Stimulated activated CD4-positive, alpha-beta T cell treated with anti-CD3 and anti-CD28 coated beads, Interleukin-1b, Interleukin-23, amount 100 ng/mL, for 24 hours (primary cell): ENCODE measurements at places on chromosomes 2 and 18.

- DNase-seq: no peak
These were observed 123.0 kb downstream of the AGAP1 start for GRCh38 chr2:235616885-235617284.

- DNase-seq: no peak
These were observed 7.4 kb upstream of the SLC16A14 start for GRCh38 chr2:230075988-230076631.

GRCh38 chr18:22226801-22227200 lies 57.4 kb downstream of the GATA6 start:
- DNase-seq: no peak

DNA sequence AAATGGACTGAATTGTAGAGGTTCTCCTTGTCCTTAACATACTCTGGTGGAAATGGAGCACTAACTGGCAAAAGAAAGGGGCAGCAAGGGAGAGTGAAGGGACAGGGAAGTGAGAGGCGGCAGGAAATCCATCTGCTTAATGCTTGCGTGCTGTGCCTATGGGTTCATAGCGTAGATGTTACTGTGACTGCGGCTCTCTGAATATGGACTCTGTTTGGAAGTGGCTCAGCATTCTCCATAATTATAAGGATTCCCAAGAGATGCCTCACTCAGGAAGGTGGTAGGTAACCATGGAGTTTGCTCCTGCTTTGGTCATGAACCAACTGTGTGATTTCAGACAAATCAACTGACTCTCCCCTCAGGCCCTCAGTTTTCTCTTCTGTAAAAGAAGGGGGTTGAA lies 50.0 kb downstream of the MYO3B start:
- DNase-seq: no peak

DNA sequence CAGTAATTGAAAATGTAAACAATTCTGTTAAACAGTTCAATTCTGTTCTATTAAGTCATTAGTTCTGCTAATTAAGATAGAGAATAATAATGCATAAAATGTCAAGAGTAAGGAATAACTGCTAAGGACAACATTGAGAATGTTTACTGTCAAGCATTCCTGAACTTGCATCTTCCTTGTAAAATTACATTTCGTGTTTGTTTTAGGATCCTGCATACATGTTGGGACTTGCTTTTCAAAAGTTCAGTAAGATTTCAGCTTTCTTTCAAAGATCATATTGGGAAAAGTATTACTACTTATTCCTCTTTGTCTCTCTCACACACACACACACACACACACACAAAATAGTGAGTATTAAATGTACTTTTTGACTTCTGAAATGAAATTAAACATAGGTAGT lies 20.5 kb downstream of the DYNC1I2 start:
- no peak for DNase-seq

- DNase-seq: no peak
These were observed 339.5 kb upstream of the GCFC2 start for GRCh38 chr2:76050196-76050595.

GRCh38 chr18:63707816-63708215 lies 5.1 kb downstream of the SERPINB11 start:
- no peak for DNase-seq

GRCh38 chr2:111030260-111030891 lies 90.3 kb upstream of the BCL2L11 start:
- DNase-seq: no peak

GRCh38 chr2:207514451-207514850 lies 15.3 kb upstream of the CREB1 start:
- DNase-seq: no peak

DNA sequence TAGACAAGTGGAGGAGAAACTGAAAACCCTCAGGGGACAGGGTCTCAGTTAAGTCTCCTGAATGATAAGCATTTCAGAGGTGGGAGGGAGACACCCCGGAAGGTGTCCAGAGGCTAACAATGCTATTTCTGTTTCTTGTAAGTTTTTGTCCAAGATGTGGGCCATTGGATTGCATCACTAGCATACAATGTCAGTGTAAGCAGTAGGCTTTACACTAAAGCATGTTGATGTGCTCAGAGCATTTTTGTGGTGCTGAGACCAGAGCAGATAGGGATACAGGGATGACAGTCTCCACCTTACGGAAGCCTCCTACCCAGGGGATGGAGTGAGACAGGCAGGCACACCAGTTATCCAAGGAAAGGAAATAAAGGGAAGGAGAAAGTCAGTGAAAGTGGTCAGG lies 2.2 kb upstream of the IL1R1 start:
- DNase-seq: no peak

GRCh38 chr2:172380436-172381274 lies 46.7 kb upstream of the ITGA6 start:
- DNase-seq: no peak

DNA sequence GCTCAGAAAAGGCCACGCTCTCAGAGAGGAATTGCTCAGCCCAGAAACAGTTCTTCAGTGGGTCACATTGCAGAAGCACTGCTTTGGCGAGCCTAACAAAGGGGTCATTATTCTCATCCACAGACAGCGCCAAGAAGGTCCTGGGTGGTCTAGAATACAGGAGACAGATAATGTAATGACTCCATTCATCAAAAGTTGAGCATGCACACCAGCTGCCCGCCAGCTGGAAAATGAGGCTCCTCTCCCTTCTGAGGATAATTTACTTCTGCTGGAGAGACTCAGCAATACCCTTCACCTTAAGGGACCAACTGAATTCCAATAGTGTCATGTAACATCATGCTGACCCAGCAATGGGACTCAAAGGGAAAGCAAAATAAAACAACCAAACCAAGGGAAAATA lies 79.9 kb downstream of the TRIB2 start:
- DNase-seq: no peak

GRCh38 chr18:9287036-9287435 lies 47.5 kb upstream of the TWSG1 start:
- DNase-seq: no peak

DNA sequence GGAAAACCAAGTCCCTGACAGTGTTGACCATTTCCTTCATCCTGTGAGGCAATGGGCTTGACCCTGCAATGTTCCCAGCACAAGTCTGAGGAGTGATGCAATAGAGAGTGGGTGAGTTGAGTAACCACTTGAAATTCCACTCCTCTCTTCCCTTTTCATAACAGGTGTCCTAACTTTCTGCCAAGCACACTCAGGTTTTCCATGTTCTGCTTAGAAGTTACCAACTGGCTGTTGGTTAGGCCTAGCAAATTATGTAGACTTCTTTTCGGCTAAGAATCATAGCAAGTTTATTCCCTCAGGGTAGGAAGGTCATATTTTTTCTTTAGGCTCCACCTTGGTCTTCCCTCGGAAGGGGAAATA lies 11.5 kb downstream of the GNLY start:
- DNase-seq: no peak

DNA sequence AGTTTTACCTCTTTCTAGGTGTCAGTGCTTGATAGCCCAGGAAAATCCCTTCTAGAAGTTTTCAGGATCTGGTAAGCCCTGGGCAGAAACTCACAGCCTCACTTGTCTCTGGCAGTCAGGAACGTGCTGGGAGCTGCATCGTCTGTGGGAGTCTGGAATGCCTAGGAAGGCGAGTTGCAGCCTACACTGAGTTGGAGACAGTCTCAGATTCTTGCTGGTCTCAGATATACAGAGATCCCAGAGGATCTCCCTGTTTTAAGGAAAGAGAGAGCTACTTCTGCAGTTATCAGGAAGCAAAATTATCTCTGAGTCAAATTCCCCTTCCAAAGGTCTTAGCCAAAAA lies 104.4 kb upstream of the CDC42EP3 start:
- DNase-seq: no peak

DNA sequence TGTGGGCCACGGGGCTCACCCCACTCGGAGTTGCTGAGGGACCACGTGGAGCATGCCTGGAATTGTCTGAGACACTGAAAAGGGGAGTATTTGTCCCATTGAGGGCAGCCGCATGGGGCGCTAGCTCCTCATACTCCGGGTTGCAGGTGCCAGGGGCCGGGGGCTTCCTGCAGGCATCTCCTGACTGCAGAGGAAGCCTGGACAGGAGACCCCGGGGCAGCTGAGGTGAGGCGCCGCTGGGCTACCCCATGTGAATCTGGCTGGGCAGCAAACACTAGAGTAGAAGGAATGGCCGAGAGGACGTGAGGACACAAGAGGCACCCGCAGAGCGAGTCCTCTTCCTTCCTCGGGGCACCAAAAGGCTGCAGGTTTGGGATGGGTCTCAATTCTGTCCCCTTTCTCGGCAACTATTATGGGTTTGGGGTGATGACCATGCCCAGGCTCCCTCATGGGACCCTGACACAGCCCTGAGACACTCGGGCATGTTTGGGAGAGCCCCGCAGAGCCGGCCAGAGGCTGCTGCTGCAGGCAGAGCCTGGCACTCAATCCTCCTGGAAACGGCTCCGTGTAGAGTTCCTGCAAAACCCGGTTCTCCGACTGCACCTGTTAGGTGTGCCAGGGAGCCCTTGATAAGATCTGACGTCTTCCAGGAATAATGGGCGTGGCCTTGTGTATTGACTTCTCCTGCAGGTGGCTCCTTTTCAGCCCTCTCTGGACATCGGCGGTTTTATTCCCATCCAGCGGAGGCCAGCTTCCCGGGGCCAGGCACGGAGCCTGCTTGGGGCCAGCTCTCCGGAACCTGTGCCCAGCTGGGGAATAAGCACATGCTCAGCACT lies 77.0 kb downstream of the CTIF start:
- DNase-seq: no peak

DNA sequence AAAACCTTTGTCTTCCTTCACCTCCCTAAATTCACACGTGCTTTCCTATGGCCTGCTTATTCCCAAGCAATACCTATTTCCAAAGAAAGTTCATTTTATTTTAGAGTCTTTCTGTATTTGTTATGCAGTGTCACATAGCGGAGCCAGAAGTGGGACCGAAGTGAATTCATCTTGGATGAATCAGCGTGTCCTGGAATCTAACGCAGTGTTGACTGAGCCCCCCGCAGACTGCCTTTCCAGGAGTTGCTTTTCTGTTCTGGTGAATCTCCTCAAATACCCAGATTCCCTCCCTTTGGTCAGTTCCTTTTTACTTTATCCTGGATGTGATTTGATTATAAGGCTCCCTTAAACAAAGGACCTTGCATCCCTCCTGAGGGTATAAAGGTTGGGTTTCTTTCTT lies 10.8 kb downstream of the ALPP start:
- no peak for DNase-seq

GRCh38 chr2:220277445-220277975 lies 650.1 kb downstream of the SLC4A3 start:
- no peak for DNase-seq
